ENCODE measurements at places on chromosomes 2 and 18.

DNA sequence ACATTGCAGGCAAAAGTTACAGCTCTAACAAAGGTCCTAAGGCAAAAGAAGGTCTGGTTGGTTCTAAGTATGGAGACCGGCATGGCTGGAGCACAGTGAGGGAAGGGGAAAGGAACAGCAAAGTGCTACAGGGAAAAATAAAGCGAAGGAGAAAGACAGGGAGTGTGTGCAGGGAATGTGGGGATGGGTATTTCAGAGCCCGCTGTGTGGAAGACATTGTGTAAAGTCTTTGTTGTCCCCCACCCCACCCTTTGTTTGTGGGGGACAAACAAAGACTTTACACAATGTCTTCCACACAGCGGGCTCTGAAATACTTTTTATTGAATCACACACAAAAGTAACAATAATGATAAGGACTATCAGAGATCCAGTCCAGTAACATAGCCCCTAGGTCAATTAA, 28.9 kb upstream of the C2orf15 start:
- no peak for DNase-seq

DNA sequence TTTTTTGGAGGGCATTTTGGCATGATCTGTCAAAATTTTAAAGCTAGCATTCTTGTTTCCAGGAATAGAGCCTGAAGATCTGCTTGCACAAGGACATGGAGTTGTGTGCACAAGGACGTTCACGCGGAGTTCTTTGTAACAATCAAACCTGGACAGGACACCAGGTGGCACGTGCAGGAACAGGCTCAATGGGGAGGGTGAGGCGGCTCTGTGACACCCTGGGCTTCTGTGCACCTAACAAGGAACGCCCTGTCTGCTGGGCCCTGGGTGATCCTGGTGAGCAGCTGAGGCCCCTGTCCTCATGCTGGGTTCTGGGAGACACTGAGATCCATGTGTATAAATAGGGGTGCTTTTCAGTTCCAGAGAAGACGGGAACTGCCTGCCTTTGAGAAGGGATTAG, 93.1 kb upstream of the PXDN start:
- no peak for DNase-seq

DNA sequence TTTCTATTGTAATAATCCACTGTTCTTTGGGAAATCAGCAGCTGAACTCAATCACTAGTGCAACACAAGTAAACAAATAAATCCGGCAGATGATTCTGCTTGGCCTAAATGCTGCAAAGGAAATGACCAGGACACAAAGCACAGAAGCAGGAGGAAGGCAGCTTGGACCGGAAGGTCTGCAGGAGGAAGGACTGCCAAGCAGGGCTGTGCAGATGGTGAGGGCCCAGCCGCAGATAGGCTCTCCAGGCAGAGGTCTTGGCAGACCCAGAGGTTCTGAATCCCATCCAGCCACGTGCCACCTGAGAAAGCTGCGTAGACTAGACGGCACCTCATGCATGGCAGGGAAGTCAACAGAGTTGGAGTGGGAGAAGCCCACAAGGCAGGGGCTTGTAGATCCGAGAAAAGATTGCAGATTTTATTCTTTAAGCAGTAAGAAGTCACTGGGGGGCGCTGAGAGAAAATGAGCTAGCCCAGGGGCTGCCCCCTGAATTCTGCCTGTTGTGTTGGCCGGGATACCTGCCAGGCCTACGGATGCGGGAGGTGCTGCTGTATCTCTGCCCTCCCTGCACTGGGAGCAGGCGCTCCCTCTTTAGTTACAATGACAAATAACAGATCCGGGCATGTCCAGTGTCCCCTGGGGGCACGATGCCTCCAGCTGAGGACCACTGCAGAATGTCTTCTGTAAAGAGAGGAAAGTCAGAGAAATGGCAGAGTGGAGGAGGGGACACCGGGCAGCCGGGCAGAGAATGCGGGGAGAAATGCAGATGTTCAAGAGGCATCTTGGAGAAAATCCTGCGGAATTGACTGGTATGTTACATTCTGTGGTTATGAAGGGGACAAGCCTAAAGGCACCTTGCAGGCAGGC, 153.5 kb downstream of the PXDN start:
- no peak for DNase-seq

DNA sequence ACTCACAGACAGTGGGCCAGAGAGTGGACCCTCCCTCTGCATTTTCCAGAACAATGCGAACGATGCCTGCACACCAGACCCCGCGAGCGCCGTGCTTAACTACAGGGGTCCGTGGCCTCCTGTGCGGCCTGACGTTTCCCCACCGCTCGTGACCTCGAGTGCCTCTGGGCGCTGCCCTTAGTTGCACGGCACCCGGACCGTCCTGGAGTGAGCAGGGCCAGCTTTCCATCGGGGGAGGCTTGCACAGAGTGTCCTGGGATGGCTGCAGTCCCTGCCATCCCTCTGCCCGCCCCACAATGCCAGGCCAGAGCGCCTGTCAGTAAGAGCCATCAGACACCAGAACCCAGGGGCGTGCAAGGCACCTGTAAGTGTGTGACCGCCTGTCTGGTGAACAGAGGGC, 217.0 kb downstream of the TWIST2 start:
- no peak for DNase-seq

- no peak for DNase-seq
Observed at GRCh38 chr18:45136381-45137086, 455.8 kb downstream of the SETBP1 start.

DNA sequence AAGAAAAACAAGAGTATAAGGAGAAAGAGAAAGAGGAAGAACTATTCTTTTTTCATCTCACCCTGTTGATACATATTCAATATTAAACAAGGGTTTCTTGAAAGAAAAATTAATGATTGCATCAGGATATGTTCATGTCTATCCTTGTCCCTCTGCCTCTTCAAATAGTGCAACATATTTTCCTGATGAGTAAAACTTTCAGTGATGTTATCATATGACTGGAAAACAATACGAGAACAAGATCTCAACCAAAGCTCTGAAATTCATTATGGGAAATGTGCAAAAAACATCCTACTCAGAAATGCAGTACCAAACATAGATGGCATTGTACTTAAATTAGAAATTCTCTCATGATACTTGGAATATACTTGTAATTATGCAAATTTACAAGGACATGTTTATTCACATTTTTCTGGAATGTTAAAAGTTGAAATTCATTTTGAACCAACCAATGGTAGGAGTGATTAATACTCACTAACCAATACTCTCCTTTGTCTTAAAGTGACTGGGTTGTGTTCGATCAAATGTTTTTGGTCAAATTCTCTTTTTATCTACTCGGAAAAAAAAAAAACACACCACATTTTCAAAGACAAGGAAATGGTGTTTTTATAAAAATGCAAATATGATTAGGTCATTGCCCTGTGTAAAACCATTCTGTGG, 148.9 kb upstream of the GULP1 start:
- no peak for DNase-seq

DNA sequence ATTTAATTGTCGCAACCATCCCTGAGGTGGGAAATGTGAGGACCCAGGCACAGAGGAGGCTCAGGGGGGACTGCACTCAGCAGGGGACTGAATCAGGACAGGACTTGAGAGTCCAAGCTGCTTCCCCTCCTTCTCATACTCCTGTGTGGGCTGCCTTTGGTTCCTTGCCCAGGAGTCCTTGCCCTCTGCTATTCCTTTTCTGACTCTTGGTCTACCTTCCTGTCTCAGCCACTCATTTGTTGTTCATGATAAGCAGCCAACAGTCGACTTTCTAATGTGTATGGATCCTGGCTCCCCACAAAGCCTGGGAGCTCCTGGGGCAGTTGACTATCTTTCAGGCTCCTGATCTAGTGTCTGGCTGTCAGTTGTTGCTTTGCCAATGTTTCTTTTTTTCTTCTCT, 28.3 kb downstream of the GATA6 start:
- no peak for DNase-seq
